ENCODE measurements at places on chromosomes 7 and 10. TPM values are rescaled to one million over a fixed set of nuclear protein-coding genes. Genes with fewer than 3 reads are reported as not detected.

DNA sequence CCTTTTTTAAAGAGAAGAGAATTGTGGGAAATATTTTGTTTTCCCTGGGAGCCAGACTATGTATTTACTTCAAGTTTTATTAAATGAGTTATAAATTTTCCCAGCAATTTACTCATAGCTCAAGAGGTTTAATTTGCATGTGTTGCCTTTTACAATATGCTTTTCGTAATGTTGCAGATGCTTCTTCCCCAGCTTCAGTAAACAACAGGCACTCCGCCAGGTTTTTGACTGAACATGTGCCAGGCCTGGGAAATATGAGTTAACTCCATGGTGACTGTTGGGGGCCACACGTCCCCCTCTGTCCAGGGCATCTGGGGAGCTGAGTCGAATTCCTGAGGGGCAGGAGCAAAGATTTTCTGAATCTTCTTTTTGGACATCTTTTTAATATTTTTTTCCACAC lies 545.7 kb downstream of the LRMDA start:
- H3K36me3 ChIP-seq: no peaks in the 10 kb centered on the region
- no peaks in the 10 kb centered on the region for H3K4me1 ChIP-seq
- no peak for DNase-seq
- no peak overlapping the region for H3K4me3 ChIP-seq
- no peaks in the 10 kb centered on the region for H3K27me3 ChIP-seq
- H3K27ac ChIP-seq: no peak overlapping the region

- peaks cover 4% of the 10 kb centered on the region for H3K27me3 ChIP-seq
- no peak overlapping the region for H3K27ac ChIP-seq
- no peak for DNase-seq
- H3K36me3 ChIP-seq: no peaks in the 10 kb centered on the region
- no peak overlapping the region for H3K4me3 ChIP-seq
These were observed 765.9 kb downstream of the GRID1 start for GRCh38 chr10:85600744-85601081.

- H3K4me3 ChIP-seq: no peak overlapping the region
- no peaks in the 10 kb centered on the region for H3K4me1 ChIP-seq
- no peak for DNase-seq
These were observed 90.8 kb downstream of the CHN2 start for GRCh38 chr7:29285444-29285793.

GRCh38 chr10:6713716-6714115 lies 133.6 kb upstream of the PRKCQ start:
- no peaks in the 10 kb centered on the region for H3K36me3 ChIP-seq
- no peak overlapping the region for H3K4me3 ChIP-seq
- peaks cover 2% of the 10 kb centered on the region for H3K27me3 ChIP-seq
- DNase-seq: no peak
- no peak overlapping the region for H3K27ac ChIP-seq

GRCh38 chr7:68892236-68892635 lies 706.0 kb upstream of the AUTS2 start:
- H3K4me3 ChIP-seq: no peak overlapping the region
- no peaks in the 10 kb centered on the region for H3K4me1 ChIP-seq
- no peaks in the 10 kb centered on the region for H3K36me3 ChIP-seq
- no peak for DNase-seq
- H3K27me3 ChIP-seq: no peaks in the 10 kb centered on the region

- H3K4me1 ChIP-seq: peaks cover 9% of the 10 kb centered on the region
- no peaks in the 10 kb centered on the region for H3K36me3 ChIP-seq
- H3K4me3 ChIP-seq: no peak overlapping the region
These were observed 145.5 kb upstream of the AUTS2 start for GRCh38 chr7:69452797-69453196.

- no peak overlapping the region for H3K27ac ChIP-seq
- H3K36me3 ChIP-seq: no peaks in the 10 kb centered on the region
- H3K27me3 ChIP-seq: no peaks in the 10 kb centered on the region
These were observed 66.9 kb upstream of the ARHGAP21 start for GRCh38 chr10:24790599-24790998.

DNA sequence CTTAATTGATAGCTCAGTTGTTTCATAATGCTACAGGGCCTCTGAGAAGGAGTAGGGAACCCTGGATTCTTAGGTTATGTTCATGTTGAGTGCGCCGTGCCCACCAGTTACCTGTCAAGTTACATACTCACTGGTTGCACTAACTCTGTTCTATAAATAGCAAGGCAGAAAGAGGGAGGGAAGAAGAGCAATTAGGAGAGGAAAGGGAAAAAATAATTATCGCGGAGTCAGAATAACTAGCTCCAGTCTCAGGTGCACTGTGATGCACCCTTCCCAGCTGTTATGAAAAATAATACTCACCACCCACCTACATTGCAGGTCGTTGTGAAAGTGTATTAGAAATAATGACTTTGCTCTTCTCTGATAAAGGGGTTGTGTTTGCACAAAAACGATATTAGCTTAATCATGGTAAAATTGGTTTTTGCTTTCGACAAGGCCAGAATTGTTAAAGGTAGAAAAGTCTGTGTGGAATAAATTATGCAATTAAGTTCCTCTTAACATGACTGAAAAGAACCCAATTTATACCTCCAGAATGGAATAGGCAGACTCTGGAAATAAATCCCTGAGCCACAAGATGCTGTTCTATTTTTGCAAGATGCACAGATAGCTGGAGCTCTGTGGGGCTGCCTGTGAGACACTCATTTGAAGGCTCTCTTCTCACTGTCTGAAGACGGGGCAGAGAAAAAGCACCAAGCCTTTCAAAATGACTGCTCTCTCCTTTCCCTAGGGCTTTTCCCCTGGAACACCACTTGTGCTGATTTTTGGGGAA lies 137.6 kb upstream of the PITRM1 start:
- H3K36me3 ChIP-seq: no peaks in the 10 kb centered on the region
- H3K4me1 ChIP-seq: no peaks in the 10 kb centered on the region
- H3K4me3 ChIP-seq: no peak overlapping the region
- H3K27ac ChIP-seq: no peak overlapping the region
- no peaks in the 10 kb centered on the region for H3K27me3 ChIP-seq

- H3K27me3 ChIP-seq: no peaks in the 10 kb centered on the region
- no peaks in the 10 kb centered on the region for H3K4me1 ChIP-seq
- H3K27ac ChIP-seq: no peak overlapping the region
These were observed 237.4 kb downstream of the BAMBI start for GRCh38 chr10:28914701-28915100.

The CC2D2B gene
- total RNA-seq: 0.09 TPM

The PDE1C gene
- 0.93 TPM for total RNA-seq

The NODAL gene
- not detected for total RNA-seq

The LEP gene
- 0.32 TPM for total RNA-seq

The GPNMB gene
- total RNA-seq: 23.2 TPM

The BTRC gene
- total RNA-seq: 19.3 TPM

The GNAT3 gene
- not detected for total RNA-seq

The TRIM50 gene
- 0.79 TPM for total RNA-seq

Measured in psoas muscle (tissue), 8 donors.